GM23248 (cell line): ENCODE measurements at places on chromosomes 2 and 18.
A peak's percentile ranks its signal among the peaks of the same experiment; 100 is the strongest.

- peak; percentile 80 for DNase-seq
Observed at GRCh38 chr18:3593381-3593903, 143.5 kb downstream of the TGIF1 start.

DNA sequence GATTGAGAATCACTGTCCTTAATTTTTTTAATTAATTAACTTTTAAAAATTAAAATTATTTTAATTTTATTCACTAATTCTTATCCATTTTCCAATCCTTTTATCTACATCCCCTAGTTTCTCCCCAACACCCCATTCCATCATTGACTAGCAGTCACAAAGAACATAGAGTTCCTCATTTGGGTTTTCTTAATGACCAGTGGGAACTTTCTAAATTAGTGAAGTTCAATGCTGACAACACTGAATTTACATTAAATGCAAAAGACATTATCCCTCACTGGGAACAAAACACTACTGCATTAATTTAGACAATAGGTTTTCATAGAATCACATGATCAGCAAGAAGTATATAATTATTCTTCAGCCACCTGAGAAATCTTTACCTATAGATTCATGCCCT is 80.6 kb upstream of the GLS start:
- DNase-seq, result no peak

GRCh38 chr18:32351032-32351431 is 119.7 kb downstream of the GAREM1 start:
- peak; percentile 63 for DNase-seq

- no peak for DNase-seq
Observed at GRCh38 chr2:208638059-208638458, 231.5 kb downstream of the PTH2R start.

DNA sequence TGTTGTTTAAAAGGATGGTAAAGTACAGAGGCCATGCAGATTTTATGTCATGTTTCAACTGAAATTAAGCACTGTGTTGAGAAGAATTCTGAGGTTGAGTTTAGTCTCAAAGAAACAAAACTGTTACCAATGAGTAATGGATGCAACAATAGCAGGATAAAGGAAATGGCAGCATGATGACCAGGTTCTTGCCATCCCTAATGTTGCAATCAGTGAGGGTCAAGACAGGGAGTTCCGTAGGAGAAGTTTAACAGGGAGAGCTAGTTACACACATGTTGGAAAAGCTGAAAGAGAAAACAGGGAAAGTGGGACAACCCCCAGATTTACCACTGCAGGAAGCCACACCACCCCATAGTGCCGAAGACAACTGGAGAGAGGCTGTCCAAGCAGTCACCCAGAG is 343.8 kb upstream of the EPHA4 start:
- DNase-seq, result no peak

DNA sequence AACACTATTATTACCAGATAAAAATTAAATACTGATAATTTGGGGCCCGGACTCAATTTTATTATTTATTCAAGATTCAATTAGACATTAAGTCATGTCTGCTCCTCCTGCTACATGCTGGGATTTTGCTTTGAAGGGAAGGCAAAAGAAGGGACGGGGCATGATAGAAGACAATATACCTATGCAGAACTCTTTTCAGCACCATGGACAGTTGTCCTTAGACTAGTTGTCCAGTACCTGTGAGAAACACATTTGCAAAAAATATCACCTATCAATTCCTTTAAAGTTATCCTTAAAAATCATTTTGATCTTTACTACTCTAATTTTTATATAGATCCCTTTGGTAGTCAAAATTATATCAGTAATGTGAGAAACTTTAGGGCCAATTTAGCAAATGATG is 100.2 kb upstream of the SULT1C3 start:
- DNase-seq, result peak; percentile 45

DNA sequence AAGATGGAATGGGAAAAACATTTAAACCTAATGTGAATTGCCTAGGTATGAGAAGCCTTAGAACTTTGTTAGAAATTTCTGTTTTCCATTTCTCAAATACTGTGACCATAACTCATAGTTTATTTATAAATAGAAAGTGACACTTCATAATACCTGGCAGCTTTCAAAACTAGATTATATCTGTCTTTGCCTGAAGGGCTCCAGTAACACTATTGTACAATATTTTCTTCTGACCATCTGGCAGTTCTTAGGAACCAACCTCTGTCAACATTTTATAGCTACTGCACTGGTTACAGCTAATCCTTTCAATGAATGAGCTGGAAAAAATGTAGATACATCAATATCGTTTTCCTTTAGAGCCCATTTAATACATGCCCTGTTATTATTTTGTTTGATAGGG is 237.4 kb downstream of the CAMKMT start:
- no peak for DNase-seq
